ENCODE measurements at places on chromosomes 11 and 22. TPM values are rescaled to one million over a fixed set of nuclear protein-coding genes. Genes with fewer than 3 reads are reported as not detected.

Gene CCDC90B
- total RNA-seq: 59.0 TPM

Gene EMID1
- total RNA-seq: 0.23 TPM

Gene GAL3ST1
- total RNA-seq: 9.9 TPM

Gene FIBIN
- not detected for total RNA-seq

Gene MIOX
- total RNA-seq: not detected

All from A549 treated with GW870086 at 1 μM for 4 hours (cell line).